NCI-H2029 (cell line): ENCODE measurements at places on chromosomes 11 and 22.

DNA sequence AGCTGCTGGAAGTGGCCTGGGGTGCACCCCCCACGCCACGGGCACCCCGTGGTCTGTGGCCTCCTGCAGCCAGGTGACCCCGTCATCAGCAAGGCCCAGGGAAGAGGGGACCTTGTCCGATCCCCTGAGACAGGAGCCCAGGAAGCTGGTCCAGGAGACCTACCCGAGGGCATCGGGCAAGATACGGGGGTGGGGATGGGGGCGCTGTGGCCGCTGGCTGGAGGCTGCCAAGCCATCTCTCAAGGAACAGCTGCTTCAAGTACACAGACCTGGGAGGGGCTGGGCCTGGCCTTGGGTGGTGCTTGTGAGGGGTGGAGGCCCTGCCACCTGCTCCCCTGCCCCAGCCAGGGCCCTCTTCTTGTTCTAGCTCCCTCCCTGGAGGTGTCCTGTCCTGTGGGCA lies 1272.1 kb downstream of the BRD1 start:
- DNase-seq, result no peak

- peak; percentile 51 for DNase-seq
Observed at GRCh38 chr11:57668434-57668782, 494 bp downstream of the ZDHHC5 start.

GRCh38 chr22:29478326-29479276 lies 1.4 kb upstream of the NEFH start:
- no peak for DNase-seq

DNA sequence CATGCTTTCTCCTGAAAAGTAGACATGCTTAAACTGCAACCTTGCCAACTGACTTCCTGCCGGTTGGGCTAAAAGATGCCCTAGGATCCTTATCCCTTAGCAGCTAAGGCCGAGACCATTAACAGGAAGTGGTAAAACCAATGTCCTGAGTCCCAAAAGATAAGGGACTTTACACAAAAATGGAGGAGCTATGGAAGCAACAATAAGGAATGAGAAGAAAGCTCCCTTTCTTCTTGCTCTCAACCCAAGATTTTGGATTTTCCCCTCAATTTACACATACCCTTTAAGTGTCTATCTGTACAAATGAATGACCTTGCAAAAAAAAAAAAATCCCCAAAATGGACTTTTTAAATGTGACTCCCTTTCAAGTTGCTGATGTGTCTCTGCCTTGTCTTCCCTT lies 11.1 kb downstream of the MRPL17 start:
- DNase-seq, result no peak

DNA sequence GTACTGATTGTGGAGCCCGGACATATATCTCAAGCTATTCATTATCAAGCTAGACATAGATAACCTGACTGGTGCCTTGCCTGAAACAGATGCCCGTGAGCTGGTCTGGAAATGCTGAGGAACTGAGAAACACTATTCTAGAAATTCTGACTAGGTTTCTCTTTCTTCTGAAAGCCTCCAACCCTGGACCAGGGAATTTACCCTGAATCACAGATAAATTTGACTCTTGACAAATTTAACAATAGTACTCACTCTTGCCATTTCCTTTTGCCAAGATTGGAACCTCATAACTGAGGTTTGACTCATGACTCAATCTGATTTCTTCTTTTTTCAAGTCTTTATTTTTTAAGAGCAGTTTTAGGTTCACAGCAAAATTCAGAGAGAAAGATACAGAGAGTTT lies 189.6 kb upstream of the SYN3 start:
- no peak for DNase-seq

- no peak for DNase-seq
Observed at GRCh38 chr11:45079943-45080719, 66.3 kb upstream of the PRDM11 start.

DNA sequence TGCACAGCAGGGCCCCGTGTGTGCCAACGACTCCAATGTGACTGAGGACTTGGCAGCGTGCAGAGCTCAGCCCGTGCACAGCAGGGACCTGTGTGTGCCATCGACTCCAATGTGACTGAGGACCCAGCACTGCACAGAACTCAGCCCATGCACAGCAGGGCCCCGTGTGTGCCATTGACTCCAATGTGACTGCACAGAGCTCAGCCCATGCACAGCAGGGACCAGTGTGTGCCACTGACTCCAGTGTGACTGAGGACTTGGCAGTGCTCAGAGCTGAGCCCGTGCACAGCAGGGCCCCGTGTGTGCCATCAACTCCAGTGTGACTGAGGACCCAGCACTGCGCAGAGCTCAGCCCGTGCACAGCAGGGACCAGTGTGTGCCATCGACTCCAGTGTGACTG lies 347.8 kb upstream of the B3GAT1 start:
- no peak for DNase-seq

DNA sequence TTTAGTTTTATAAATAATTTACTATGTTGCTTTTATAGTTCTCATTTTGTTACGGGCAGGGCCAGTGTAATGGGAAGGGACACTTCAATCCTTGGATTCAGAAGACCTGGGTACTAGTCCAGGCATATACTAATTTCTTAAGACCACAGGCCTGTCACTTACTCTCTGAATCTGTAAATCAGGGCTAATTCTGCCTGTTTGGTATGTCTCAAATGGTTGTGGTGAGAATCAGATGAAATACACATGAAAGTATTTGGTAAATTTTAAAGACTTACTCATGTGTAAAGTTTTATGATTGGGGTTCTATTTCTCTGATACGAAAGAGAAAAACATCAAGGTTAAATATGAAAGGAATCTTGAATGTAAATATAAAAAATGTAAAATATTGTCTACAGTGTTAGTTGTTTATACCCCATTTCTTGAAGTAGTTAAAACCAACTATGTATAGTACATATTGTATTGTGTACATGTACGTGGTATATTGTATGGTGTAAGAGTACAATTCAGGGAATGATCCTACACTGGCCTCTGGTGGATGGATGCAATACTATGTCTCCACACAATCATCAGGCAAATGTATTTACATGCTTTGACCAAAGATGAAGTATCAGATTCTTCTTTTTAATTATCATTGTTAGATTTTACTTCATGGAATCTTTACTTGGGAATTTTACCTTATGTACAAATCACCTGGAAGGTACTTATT lies 24.5 kb upstream of the RAG2 start:
- DNase-seq, result no peak

DNA sequence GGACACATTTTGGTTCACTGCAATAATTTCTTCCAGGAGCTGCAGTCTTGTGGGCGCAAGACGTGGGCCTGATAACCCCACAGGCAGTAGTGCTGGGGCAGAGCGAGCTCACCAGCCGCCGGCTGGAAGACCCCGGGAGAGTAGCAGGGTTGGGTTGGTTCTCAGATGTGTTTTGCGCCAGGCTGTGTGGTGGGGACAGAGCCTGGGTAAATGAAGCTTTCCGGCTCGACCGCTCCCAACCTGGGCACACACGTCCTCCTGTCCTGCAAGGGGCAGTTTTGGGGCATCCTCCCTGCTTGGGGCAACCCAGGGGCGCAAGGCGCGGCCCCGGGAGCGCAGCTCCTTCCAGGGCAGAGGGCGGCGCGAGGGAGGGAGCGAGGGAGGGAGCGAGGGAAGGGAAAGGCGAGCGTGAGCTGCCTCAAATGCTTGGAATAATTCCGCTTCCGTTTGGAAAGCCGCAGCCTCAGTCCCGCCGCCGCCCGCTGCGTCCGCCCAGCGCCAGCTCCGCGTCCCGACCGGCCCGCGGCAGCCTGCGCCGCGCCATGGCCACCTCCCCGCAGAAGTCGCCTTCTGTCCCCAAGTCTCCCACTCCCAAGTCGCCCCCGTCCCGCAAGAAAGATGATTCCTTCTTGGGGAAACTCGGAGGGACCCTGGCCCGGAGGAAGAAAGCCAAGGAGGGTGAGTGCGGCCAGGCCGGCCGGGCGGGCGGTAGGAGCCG lies at the start of gene PARVA:
Gene PARVA, plus strand, starts transcription at position 466 of the 718 bp plus-strand sequence. Its CDS starts 77 bp downstream, at position 543.
- DNase-seq, result peak; percentile 30

GRCh38 chr11:64619811-64620380 lies 28.9 kb downstream of the SLC22A12 start:
- no peak for DNase-seq

- no peak for DNase-seq
Observed at GRCh38 chr11:109870297-109870696, 222.9 kb upstream of the ZC3H12C start.

- no peak for DNase-seq
Observed at GRCh38 chr11:86274999-86275398, 27.0 kb upstream of the HIKESHI start.

- no peak for DNase-seq
Observed at GRCh38 chr11:131962818-131963217, 592.4 kb downstream of the NTM start.

- no peak for DNase-seq
Observed at GRCh38 chr22:25070956-25071355, 118.4 kb downstream of the KIAA1671 start.

GRCh38 chr22:37746366-37747079 lies 49.7 kb downstream of the TRIOBP start:
- no peak for DNase-seq

- no peak for DNase-seq
Observed at GRCh38 chr11:43517518-43517917, 158.8 kb downstream of the TTC17 start.

DNA sequence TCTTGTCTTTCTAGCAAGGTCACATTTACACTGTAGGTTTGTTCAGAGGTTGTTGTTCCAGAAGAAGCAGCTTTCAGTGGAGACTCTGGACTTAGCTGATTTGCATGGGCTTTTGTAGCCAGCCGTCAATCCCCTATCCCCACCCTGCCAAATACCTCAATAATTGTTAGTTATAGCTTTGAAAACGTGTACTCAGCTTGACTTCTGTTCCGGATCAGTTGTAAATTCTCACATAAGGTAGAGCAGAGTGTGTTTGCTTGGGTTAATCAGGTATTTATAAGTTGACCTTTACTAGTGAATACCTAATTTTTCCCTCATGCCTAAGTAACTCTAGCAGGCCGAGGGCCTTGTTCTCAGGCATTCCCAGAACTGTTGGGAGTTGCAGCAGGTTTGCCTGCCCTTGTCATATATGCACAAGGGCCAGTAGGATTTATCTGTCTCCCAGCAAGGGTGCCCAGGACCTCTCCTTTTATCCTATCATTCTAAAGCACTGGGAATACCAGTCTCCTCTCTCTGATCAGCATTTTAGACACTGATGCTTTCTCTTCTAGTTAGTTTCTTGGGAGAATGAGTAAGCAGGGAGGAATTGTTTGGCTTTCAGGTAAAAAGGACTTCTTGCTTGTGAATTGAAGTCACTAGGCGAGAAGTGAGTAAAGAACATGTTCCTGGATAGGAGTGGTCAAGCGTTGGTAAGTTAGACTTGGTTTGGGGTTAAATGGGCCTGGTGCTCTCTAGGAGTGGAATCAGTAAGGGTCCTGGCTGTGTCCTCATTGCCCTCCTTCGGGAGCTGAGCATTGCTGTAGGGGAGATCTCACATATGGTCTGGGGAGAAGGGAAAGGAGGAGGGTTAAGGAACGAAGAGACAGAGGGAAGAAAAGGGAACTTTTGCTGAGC lies 22.1 kb downstream of the STIM1 start:
- no peak for DNase-seq

DNA sequence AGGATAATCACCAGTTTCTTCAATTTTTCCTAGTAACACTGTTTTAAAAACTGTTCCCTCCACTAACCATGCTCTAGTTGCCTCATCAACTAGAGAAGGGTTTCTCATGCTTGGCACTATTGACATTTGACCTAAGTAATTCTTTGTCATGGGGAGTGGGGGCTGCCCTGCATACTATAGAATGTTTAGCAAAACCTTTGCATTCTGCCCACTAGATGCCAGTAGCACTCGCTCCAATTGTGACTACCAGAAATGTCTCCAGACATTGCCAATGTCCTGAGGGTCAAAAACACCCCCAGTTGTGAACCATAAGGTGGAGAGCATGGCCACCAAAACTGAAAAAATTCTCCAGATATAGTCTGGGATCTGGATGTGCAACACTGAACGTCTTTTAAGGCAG lies 27.6 kb upstream of the BMAL1 start:
- no peak for DNase-seq

DNA sequence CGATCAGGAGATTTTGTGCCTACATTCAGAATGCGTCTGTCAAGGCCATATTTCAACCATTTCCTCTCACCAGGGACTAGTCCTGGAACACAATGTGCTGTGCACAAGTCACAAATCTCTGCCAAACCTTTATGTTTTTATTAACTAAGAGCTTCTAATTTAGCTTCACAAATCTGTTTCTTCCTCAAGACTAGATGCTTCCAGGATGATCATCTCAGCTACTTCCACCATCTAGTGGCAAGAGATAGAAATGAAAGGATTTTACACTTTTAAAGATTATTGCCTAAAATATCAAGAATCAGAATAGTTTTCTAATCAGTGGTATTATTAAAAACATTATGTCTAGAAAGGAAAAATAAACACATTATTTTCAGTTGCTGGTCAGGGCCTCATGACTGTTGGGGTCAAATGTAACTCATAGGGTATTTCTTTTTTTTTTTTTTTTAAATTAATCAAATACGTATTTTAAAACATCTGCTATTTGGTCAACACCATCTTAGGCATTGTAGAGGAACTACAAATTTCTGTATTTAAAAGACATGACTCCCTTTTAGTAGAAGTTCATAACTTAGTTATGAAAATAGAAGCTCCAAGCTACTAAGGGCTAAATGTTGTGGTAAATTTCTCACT lies 1102.6 kb downstream of the DLG2 start:
- no peak for DNase-seq

DNA sequence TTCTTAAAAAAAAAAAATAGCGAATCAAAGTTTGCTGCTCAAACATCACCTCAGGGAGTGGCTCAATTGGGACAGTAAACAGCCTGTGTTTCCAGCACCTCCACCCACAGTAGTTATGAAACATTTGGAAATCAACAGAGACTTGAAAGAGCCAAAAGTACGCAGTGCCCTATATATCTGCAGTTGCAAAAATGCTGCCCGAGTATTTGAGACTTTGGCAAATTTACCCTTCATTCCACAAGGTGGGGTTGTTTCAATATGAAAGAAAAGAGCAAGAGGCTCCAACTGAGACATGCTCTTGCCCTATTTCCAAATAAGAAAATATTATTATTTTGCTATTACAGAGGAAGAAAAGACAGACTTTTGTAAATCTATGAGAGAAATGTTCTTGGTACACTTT lies 851.1 kb upstream of the RAG2 start:
- no peak for DNase-seq

- no peak for DNase-seq
Observed at GRCh38 chr11:33634291-33634834, 66.3 kb downstream of the C11orf91 start.

GRCh38 chr11:26767060-26767459 lies 45.2 kb upstream of the SLC5A12 start:
- no peak for DNase-seq

DNA sequence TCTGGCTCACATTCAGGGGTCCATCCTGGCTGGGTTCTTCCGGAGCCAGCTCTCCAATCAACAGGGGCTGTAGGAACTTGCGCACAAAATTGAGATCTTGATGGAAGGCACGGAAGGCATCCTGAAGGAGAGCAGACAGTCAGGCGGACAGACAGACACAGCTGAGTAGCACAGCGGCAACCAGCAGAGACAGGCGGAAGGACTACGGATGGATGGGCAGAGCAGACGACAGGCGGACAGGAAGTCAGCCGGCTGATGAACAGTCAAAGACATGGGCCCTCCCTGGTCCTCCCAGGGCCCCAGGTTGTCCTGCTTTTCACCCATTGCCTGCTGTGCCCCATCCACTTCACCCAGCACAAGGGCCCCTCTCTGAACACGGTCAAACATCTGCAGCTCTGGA lies 11.3 kb downstream of the FADS3 start:
- no peak for DNase-seq

GRCh38 chr11:23574149-23574548 lies 713.9 kb upstream of the CCDC179 start:
- DNase-seq, result no peak
